ENCODE measurements at places on chromosomes 2 and 18.

DNA sequence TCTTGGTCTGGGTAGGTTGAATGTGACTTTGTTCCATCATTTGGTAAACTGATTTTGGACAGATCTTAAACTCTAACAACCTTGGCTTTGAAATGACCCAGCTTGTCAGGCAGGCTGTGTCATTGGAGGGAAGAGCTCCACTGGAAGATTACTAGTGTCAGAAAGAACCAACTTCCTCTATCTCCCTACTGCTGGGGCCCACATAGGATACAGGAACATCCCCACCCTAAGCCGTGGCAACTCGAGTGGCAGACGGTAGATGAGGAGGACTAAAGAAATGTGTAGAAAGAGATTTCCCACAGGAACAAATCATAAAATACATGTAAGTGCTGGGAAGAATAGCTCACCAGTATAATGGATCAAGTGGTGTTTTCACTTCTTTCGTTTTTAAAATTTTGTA, 4.3 kb upstream of the G6PC2 start:
- DNase-seq = peak; percentile 64

DNA sequence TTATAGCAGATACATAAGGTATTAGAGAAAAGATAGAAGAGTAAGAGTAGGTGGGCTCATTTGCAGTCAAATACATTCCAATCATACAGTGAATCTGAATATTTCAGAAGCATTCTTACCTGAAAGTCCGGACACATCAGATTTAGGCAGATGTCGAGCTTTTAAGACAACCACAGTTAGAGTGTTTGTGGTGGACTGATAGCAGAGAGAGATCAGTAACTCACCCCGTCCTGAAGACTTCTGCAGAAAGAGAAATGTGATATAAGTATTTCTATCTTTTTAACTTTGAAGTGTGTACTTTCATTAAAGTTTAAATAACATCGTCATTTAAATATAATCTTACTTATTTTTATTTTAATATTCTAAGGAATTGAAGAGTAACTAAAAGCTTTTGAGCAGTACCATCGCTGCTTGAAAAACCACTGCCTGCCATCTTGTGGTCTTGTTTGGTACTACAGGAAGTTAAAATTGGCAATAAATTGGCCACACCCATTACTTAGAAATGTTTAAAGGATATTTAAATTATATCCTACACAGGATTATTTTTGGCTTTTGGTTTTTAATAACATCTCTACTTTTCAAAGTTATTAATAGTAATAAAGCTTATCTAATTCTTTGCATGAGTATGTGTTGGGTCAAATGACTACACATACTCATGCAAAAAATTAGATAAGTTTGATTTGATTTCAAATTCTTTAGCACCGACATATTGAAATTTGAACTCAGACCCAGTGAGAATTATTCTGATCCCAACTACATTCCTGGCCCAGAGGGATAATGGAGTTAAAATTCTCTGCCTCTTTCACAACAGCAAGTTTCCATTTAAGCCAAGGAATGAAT, 5.5 kb downstream of the SYT4 start:
- DNase-seq = no peak

- no peak for DNase-seq
Measured at GRCh38 chr2:43075811-43076585, 150.4 kb downstream of the ZFP36L2 start.

GRCh38 chr2:133848111-133848649, 279.9 kb upstream of the NCKAP5 start:
- DNase-seq = no peak

- no peak for DNase-seq
Measured at GRCh38 chr2:40339026-40339425, 112.9 kb downstream of the SLC8A1 start.

- DNase-seq = no peak
Measured at GRCh38 chr2:12484536-12485115, 232.1 kb upstream of the TRIB2 start.

DNA sequence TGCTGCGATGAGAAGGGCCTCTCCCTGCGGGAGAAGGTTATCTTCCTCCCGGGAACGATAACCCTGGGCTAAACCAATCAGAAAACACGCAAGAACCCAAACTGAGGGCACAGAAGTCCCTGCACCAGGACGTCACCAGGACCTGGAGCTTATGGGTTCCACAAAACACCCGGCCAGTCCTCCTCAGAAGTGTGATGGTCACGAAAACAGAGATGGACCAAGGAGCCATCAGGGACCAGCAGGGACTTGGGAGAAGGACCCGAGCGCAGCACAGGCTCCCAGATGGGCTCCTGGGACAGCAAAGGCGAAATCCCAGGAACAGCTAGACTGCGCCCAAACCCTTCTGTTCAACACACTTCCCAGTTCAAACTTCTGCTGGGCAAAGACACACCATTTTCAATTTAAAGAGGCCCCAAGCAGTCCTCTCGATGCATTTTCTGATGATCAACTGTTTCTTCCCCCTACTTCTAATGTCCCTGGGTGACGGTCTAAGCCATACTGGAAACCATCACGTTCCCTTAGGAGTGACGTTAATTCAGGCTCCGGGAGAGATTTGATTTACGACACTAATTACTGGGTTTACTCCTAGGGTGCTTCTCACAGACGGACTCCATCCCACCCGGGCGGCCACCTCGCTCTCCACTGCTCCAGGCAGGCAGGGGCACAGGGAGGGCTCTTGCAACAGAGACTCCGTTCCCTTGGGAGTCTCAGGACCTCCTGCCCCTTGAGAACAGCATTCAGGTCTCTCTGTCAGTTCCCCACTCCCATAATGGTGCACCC, 29.2 kb downstream of the ZNF516 start:
- no peak for DNase-seq

DNA sequence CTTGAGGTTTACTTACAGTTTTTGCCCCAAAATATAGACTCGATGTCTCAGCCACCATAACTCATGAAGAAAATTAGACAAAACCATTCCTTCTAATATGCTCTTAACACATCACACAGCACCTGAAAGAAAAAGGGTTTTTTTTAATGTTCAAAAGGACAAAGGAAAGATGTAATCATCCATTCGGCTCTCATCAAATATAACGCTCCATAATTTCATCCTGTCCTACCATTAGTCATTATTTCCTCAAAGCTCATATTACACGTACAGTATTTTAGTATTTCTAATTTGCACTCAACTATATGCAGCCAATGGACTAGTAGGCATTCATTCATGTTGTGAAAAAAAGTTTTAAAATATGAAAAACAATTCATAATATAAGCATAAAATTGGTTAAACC, 24.8 kb downstream of the ESCO1 start:
- no peak for DNase-seq

GRCh38 chr2:120907822-120908221, 172.2 kb downstream of the GLI2 start:
- no peak for DNase-seq

DNA sequence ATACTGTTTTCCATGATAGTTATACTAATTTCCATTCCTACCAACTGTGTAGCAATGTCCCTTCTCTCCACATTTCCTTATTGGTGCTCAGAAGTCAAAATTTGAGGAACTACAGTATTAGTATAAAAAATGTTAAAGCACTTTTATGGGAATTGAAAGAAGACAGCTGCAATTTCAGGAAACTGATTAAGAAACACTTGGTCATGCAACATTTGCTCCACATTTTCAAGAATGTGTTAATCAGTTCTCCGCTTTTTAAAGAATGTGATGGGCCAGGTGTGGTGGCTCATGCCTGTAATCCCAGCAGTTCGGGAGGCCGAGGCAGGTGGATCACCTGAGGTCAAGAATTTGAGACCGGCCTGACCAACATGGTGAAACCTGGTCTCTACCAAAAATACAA, 33.6 kb upstream of the MGAT4A start:
- DNase-seq = peak; percentile 90

DNA sequence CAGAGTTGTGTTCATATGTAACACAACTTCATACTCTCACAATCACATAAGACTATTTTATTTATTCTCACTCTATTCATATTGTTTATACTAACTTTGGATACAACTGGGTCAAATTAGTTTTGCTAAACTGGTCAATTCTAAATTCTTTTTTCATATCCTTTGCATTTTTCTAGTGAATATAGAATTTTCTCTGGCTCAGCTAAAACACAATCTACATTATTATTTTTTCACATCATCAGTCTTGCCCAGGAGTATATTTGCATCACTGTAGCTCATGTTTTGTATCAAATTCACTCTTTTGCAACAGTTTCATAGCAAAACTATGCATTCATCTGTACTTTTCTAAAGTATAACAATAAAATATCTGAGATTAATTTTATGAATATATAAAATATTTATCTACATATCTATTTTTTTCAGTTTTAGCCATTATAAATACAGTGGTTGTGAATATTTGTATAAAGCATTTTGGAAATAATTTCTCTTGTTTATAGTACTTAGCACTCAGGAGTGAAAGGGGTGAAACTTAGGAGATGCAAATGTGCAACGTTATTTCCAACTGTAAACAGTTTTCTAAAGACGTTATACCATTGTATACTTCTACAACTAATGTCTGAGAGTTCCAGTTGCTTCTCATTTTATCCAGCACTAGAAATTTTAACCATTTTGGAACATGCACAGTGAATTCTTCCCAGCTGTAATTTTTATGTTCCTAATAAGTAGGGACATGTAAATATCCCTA, 854.6 kb downstream of the CBLN2 start:
- DNase-seq = no peak

DNA sequence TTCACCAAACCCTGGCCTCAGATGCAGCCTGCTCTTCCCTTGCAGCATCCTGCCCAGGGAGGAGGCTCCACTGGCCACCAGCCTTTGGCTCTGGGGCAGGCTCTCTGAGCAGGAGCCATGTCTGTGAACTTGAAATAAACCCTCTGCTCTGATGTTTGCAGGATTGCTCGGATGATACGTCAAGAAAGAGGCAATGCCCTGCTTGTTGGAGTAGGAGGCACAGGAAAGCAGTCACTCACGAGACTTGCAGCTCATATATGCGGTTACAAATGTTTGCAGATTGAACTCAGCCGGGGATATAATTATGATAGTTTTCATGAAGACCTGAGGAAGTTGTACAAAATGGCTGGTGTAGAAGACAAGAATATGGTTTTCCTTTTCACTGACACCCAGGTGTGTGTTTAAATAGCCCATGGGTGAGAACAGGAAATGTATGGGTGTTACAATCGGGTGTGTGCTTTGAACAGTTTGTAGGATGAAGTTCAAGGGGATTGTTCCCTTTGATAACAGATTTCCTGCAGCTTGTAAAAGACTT, 177.9 kb downstream of the DNAH6 start:
- DNase-seq = no peak

DNA sequence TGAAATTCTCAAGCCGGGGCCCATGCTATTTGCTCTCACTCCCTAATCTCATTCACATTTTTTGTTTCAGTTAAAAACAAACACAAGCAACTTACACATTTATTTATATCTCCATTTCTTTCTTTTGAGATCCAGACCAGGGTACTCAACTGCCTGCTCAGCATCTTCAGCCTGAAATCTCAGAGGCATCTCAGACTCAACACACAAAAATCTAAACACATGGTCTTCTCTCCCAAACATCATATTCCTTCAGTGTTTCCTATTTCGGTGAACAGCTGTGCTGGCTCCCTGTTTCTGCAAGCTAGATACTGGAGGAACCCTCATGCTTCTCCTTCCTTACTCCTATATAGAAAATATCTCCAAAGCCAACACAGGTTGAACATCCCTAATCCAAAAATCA, 11.3 kb upstream of the RTTN start:
- DNase-seq = no peak

- DNase-seq = no peak
Measured at GRCh38 chr2:175730050-175730449, 272.0 kb downstream of the LNPK start.

DNA sequence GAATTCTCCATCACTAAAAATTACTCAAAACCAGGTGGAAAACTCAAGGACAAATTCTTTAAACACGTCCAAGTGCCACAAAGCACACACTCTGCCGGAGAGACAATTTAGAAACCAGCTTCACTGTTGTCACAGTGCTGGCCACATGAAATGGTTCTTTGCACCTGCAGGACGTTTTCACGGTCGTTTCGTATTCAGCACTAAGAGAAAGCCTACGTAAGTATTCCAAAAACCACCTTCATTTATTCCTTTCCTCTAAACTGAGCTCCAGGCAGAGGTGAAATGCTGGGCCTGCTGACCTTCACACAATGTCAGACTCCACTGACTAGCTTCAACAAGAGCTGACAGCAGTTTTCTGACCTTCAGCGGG, 680 bp downstream of the ATP5F1A start:
- no peak for DNase-seq

- peak; percentile 37 for DNase-seq
Measured at GRCh38 chr2:88099798-88100488, 27.9 kb downstream of the FABP1 start.

DNA sequence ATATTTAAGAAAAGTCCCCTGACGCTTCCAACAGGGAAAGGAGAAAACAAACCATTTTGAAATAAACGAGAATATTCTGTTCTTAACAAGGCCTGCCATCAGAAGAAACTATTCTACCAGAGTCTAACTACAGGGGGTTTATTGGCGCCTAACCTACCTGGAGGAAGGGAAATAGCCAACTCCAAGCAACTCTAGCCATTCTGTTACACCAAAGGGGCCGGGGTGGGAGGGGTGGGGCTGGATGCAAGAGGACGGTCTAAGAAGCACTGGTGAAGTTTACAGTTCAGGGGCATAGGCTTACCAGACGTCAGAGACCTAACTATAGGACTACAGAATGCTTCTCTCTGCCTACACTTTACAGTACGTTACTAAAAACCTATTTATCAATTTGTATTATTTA, 60.5 kb upstream of the GALNT5 start:
- no peak for DNase-seq

- no peak for DNase-seq
Measured at GRCh38 chr2:222598611-222599010, 57.3 kb downstream of the FARSB start.

GRCh38 chr18:22691946-22692710, 241.0 kb upstream of the RBBP8 start:
- DNase-seq = peak; percentile 61

DNA sequence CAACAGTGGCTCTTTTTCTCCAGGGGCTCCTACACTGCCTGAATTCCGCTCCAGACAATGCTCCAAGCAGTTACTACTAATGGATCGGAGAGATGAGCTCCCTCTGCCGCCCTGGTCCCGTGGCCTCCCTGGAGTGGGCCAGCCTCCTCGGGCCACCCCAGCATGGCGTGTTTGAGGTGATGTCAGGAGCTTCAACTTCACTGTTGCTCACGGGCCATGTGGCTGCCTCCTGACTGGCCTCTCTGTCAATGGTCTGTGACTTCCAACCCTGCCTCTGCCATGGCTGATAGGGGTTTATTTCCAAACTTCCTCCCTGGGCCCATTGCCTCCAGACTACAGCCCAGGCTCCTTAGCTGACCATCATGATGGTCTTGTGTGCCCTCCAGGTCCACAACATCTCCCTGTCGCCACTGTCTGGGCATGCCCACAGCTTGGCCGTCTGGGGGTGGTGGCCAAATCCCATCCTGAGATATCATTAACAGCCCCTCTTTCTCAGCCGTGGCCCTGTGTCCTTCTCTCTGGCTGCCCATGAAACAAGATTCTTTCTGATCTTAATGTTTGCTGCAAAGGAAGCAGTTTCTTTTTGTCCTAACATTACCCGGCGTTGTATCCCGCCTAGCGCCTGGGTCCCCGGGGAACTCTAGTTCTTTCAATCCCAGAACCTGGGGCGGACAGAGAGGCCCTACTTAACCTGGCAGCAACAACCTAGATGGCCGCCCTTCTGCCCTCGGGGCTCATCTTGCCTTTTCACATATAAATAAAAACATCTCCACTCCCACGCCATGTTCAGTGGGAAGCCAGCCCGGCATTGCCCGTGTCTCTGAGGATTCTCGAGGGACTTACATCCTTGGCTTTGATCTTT, 38.1 kb downstream of the ATOH8 start:
- DNase-seq = no peak

All from MV-4-11 (cell line).